ENCODE measurements at places on chromosomes 13 and 19. TPM values are rescaled to one million over a fixed set of nuclear protein-coding genes. Genes with fewer than 3 reads are reported as not detected.

Gene KLK1
- 3.0 TPM for polyA plus RNA-seq

GRCh38 chr13:52158629-52159158 lies 703 bp downstream of the NEK3 start:
- peaks cover 29% of the 10 kb centered on the region for H3K4me1 ChIP-seq
- H3K36me3 ChIP-seq: no peaks in the 10 kb centered on the region
- peak overlapping the region; percentile 86 for H3K4me3 ChIP-seq
- peak; percentile 54 for DNase-seq
- no peak overlapping the region for H3K27ac ChIP-seq
- H3K27me3 ChIP-seq: peaks cover 7% of the 10 kb centered on the region

- H3K27ac ChIP-seq: 0 out of 2 replicates have a peak overlapping the region, but pooled peaks have one; percentile 39
- no peaks in the 10 kb centered on the region for H3K27me3 ChIP-seq
- no peak for DNase-seq
- H3K4me3 ChIP-seq: no peak overlapping the region
These were observed 5.5 kb downstream of the NR2F6 start for GRCh38 chr19:17240062-17240752.

DNA sequence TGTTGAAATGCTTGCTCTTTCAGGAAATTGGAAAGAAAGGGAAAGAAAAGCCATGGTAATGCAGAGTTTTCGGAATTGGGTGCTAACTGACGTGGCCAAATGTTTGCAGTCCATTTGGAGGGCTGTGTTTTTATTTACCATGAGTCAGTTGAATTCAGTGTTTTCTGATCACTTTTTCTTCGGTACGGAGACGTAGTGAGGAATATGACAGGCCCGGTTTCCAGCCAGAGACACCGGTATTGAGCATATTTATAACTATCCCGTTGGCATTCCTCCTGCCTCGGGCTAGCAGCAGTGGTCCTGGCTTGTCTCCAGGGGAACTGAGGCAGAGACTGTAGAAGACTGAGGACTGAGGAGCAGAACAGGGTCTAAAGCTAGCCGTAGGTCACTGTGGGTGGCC lies 1.0 kb downstream of the CDC16 start:
- H3K27ac ChIP-seq: no peak overlapping the region
- H3K4me3 ChIP-seq: peak overlapping the region; percentile 60
- peaks cover 21% of the 10 kb centered on the region for H3K4me1 ChIP-seq
- peaks cover 34% of the 10 kb centered on the region for H3K36me3 ChIP-seq
- H3K27me3 ChIP-seq: no peaks in the 10 kb centered on the region

DNA sequence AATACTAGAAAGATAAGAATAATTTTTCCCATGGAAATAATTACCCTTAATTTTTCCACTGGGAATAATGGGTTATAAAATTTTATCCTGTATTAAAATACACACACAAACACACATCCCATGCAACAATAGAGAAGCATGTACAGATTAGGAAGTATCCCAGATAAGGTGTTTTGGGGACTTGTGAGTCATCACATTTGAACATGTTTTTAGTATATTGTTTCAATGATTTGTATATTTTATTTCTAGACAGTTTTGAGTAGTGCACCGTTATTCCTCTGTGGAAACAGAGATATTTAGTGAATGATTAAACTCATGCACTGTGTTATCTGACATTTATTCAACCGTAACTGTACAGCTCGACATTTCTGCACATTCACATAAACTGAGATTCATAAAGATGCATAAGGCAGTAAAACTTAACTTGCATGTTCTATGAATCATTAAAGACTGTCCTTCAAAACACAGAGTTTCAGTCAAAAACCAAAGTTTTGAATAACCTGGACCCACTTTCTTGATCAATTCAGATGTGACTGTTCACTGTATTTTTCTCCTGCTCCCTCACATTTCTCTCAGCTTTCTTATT lies 30.1 kb downstream of the KLF12 start:
- H3K4me3 ChIP-seq: no peak overlapping the region
- peaks cover 5% of the 10 kb centered on the region for H3K4me1 ChIP-seq
- no peak overlapping the region for H3K27ac ChIP-seq
- no peaks in the 10 kb centered on the region for H3K36me3 ChIP-seq
- no peaks in the 10 kb centered on the region for H3K27me3 ChIP-seq

All from GM23338 (cell line).